Naive B cell (primary cell): ENCODE measurements at places on chromosomes 12 and 14. TPM values are rescaled to one million over a fixed set of nuclear protein-coding genes. Genes with fewer than 3 reads are reported as not detected.

The PDE3A gene
- not detected for polyA plus RNA-seq

The TMPRSS12 gene
- polyA plus RNA-seq: not detected

GRCh38 chr12:52076811-52077210 lies 2.7 kb upstream of the SMIM41 start:
- no peak for DNase-seq

The DTX3 gene
- 0.16 TPM for polyA plus RNA-seq

GRCh38 chr12:124006085-124006845 lies 33.2 kb downstream of the ZNF664 start:
- DNase-seq: peak; percentile 50

DNA sequence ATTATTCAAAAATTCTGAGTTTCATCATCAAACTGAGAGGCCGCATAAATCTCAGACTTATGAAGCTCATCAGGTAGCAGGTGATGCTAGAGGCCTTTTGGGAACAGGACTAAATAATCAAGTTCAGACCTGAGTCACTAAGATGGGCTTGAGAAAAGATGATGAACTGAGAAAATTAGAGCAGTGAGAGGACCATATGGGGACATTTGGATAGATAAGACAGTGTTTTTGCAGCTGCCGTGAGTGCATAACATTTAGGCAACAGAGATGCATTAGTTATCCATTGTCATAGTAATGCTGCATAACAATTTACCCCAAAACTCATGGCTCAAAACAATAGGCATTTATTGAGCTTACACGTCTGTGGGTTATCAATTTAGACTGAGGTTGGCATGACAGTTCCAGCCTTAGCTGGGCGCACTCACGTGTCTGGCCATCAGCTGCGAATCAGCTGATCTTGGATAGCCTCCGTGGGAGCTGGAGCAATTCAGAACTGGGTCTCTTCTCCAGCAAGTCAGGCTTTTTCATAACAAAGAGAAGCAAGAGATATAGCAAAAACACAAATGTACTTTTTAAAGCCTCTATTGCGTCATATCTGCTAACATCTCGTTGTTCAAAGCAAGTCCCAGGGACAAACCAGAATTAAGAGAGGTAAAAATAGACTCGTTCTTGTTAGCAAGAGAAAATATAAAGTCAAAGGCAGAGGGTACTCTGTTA lies 72.8 kb downstream of the CAPZA3 start:
- no peak for DNase-seq
